Muscle of arm (tissue), 14 donors: ENCODE measurements at places on chromosomes 11 and 22. TPM values are rescaled to one million over a fixed set of nuclear protein-coding genes. Genes with fewer than 3 reads are reported as not detected.

DNA sequence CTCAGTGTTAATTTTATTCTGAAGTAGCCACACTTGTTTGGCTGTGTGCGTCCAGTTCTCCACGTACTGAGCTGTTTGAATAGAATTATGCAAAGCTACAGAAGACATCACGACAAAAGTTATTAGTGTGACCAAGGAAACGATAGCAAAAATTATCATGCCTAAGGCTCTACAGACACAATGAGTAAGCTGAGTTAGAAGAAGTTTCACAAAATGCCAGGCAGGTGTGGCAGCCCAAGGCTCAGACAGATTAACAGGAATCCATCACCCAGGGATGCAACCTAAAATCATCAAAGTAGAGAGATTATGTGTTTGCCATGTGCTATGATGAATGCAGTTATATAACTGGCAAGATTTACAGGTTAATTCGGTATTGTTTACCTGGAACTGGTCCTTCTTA is 73.1 kb upstream of the INCENP start:
- DNase-seq: no peak

DNA sequence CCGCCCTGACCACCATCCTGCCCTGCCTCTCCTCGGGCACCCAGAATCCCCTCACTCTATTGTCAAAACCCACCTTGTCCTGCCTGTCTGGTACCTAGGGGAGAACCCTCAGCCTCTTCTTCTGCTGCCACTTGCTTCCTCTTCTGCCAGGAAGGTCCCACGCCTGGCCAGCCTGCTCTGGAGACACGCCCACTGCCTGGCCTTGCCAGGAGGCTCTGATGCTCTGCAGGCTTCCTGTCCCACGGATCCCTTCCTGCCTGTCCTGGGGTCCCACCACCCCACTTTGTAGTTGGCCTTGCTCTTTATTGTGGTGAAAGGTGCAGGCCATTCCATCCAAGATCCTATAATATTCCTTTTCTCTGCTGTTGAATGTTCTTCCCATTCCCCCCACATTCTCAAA is 63.4 kb downstream of the BMAL1 start:
- DNase-seq: no peak

DNA sequence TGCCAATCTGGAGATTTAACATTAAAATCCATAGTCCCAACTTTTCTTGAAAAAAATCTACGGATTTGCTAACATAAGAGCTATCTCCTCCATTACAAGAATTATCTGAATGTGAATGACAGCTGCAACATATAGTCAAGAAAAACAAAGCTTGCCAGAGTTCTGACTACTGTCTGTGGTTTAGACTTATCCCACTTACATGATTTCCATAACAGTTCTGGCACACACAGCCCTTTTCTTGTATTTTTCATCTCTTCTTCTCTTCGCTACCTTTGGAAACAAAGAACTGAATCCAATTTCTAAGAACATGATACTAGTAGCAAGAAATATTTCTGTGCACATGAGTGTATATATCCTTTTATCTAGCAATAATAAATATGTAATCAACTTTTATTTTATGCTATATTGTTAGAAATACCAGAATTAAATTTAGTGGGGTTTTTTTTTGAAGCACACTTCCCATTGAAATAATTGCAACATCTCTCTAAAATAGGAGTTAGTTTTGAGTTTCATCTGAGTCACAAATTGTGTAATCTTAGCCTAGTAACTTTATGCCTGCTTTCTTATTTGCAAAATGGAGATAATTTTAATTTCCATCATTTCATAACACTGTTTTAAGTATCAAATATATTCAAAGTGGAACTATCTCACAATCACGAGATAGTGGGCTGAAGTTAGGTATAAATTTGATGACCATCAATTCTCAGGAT is 1217.6 kb downstream of the JRKL start:
- no peak for DNase-seq

- DNase-seq: no peak
Observed at GRCh38 chr22:50678651-50679521, 6.3 kb downstream of the SHANK3 start.

- DNase-seq: no peak
Observed at GRCh38 chr11:4714300-4714699, 9.7 kb downstream of the MMP26 start.

DNA sequence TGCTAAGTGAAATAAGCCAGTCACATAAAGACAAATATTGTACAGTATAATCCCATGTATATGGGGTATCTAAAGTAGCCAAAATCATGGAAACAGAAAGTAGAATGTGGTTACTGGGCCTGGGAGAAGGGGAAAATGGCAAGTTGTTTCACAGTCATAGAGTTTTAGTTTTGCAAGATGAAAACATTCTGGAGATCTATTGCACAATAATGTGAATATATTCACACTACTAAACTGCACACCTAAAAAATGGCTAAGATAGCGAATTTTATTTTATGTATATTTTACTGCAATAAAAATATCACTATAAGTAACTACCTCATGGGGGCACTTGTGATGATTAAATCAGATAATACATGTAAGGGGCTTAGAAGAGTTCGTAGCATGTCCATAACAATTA is 72.0 kb upstream of the ARHGAP32 start:
- DNase-seq: no peak

DNA sequence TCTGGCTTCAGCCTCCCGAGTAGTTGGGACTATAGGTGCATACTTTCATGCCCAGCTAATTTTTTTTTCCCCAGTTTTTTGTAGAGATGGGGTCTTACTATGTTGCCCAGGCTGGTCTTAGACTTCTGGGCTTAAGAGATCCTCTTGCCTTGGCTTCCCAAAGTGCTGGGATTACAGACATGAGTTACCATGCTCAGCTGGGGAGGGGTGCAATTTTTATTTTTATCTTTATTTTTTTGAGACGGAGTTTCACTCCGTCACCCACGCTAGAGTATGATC is 49.7 kb upstream of the A4GALT start:
- no peak for DNase-seq

GRCh38 chr22:20036084-20036482 is 15.2 kb downstream of the TANGO2 start:
- no peak for DNase-seq

GRCh38 chr22:48720662-48721394 is 1106.8 kb downstream of the BRD1 start:
- no peak for DNase-seq

DNA sequence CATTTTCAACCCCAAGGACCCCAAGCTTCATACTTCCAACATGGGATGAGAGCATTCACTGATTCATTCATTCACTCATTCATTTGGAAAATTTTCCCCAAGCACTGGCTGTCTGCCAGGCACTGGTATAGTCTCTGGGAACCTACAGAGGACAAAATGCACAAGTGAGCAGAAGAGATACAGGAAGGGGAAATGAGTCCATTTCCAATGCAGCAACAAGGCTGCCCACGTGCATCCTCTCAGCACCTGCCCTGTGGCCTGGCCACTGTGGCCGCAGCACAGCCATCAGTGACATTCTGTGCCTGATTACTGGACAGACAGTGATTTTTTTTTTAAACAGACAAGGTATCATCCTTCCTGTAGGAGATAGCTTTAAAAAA is 96.0 kb upstream of the PITPNB start:
- no peak for DNase-seq

- no peak for DNase-seq
Observed at GRCh38 chr11:10450462-10451425, 4.3 kb upstream of the AMPD3 start.

GRCh38 chr22:17954860-17955587 is 69.3 kb downstream of the MICAL3 start:
- DNase-seq: no peak

DNA sequence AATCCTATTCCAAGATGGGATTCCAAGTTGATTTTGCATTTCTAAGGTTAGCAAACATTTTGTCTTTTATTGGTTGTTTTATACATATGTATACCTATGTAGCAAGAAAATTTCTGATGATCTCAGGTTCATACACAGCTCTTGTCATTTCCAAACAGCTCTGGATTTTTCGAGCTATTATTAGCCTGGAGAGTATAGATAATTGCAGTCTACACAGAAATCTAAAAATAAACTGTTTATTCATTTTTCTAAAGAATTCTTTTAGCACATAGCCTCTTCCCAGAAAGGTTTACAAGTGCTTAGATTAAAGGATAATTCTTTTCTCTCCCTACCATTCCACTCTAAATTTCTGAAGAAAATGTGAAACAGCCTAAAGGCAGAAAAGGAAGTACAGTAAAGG is 705.0 kb downstream of the NTM start:
- DNase-seq: no peak

EMID1 gene
- polyA plus RNA-seq: 18.2 TPM

SF1 gene
- polyA plus RNA-seq: 428 TPM

ISX gene
- 0.07 TPM for polyA plus RNA-seq

GSTT2B gene
- polyA plus RNA-seq: 11.1 TPM

KDM4D gene
- polyA plus RNA-seq: 1.3 TPM

C11orf97 gene
- polyA plus RNA-seq: not detected

EP300 gene
- polyA plus RNA-seq: 34.0 TPM

APBB1 gene
- 20.5 TPM for polyA plus RNA-seq

APLNR gene
- polyA plus RNA-seq: 87.5 TPM

PKDREJ gene
- polyA plus RNA-seq: 0.19 TPM
